Activated CD4-positive, alpha-beta T cell treated with anti-CD3 and anti-CD28 coated beads for 36 hours (primary cell): ENCODE measurements at places on chromosomes 1 and 21.
A peak's percentile ranks its signal among the peaks of the same experiment; 100 is the strongest.

- DNase-seq: no peak
Measured at GRCh38 chr1:71850936-71851335, 431.4 kb downstream of the NEGR1 start.

DNA sequence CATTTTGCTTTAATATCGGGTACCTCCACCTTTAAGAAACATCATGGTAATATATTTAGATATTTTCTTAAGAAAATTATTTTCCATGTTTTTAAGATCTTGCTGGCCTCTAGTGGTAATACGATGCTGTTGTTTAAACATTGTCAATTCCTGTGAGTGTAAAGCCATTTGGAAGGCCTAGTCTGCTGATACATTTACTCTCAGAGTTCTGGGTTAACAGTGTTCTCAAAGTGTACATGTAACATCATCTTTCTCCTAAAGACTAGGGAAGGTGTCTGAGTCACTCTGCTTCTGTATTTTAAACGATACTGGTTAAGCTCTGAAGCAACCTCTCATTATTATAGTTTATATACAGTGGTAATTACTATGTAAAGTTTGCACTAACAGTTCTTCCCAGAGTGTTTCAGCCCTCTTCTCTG lies 189.1 kb downstream of the RASAL2 start:
- DNase-seq: no peak

DNA sequence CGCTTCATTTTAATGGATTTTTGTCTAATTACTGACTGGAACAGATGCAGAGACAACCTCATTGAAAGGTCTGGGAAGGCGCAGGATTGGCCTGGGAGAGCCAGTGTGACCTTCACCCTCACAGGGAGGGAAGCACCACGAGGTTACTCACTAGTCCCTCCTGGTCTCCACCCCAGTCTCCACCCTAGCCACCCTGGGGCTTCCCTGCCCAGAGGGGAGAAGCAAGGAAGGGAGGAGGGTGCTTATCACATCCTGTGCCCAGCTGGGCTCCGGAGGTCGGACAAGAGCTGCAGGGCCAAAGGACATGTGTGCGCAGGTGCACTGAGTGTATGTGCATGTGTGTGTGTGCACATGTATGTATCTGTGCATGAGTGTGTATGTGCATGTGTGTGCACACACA lies 220.1 kb upstream of the VAMP3 start:
- DNase-seq: no peak

DNA sequence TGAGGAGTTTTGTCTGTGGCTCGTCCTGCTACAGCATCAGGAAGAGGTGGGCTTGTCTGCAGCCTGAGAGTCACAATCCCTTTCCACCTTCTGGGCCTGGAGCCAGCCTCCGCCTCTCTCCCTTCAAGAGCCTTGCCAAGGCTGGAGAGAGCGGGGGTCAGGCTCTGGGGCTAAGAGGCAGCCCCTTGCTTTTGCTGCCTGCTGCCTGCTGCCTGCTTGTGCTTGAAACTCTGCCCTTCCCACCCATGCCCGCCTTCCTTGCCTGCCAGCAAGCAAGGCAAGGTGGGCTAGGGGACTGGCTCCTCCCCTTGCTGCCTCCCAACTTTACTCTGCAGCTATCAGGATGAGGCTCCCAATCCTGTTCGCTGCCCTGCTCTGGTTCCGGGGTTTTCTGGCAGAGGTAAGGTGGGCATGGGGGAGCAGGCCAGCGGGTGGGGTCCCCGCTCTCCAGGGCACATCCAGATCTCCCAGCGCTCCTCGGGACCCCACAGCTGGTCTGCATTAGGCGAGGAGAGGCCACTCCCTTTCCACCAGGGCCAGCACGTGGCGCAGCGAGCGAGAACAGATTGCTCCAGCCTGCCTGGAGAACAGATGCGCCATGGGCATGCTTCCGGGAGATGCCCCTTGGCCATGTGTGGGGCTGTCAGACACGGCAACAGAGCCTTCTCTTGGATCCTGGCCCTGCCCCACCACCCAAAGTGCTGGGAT lies 7.5 kb upstream of the PTPN7 start:
- no peak for DNase-seq

GRCh38 chr1:101004061-101004460 lies 21.5 kb downstream of the DPH5 start:
- DNase-seq: no peak

- no peak for DNase-seq
Measured at GRCh38 chr21:32698971-32699693, 28.7 kb downstream of the SYNJ1 start.

- peak; percentile 76 for DNase-seq
Measured at GRCh38 chr1:13699936-13700520, at the start of gene PRDM2. Gene PRDM2, plus strand, starts transcription at chr1:13700188. Its CDS starts 15,418 bp downstream, at chr1:13715606.

- DNase-seq: no peak
Measured at GRCh38 chr1:186149591-186149990, 225.5 kb downstream of the TPR start.

GRCh38 chr1:33615546-33615945 lies 143.1 kb downstream of the ZSCAN20 start:
- no peak for DNase-seq

DNA sequence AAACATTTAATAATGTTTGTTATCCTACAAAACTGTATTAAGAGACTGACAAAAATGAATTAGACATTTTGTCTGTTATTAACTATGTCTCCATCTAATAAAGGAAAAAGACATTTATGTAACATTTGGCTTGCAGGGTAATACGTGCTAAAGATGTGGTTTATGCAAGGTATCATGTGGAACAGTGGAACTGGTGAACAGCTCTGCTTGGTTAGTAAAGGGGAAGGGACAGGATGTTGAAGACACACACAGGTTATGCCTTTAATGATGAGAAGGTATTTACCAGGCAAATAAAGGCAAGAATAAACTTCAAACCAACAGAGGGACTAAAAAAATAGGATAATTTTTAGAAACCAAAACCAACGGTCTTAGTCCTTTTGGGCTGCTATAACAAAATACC lies 93.1 kb downstream of the UCHL5 start:
- DNase-seq: no peak

DNA sequence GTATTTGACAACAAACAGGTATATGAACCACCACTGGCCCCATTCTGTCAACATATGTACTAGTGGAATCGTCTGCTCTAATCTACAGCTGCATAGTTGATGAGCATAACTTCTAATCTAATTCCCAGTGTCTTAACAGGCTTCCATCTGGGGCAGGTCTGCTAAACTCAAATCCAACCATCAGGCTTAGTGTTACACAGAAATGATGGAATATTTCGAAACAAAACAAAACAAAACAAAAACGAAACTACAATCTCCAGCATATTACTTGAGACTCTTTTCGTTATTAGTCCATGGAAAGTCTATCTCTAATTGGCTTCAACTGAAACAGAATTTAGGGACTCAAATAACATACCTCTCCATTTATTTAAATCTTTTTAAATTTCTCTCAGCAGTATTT lies 37.6 kb downstream of the DIPK1A start:
- no peak for DNase-seq

GRCh38 chr1:60942291-60942690 lies 140.1 kb upstream of the NFIA start:
- DNase-seq: no peak

- no peak for DNase-seq
Measured at GRCh38 chr1:58574816-58575215, 2.2 kb downstream of the TACSTD2 start.

- DNase-seq: no peak
Measured at GRCh38 chr1:111202707-111203623, 2.5 kb upstream of the DENND2D start.

DNA sequence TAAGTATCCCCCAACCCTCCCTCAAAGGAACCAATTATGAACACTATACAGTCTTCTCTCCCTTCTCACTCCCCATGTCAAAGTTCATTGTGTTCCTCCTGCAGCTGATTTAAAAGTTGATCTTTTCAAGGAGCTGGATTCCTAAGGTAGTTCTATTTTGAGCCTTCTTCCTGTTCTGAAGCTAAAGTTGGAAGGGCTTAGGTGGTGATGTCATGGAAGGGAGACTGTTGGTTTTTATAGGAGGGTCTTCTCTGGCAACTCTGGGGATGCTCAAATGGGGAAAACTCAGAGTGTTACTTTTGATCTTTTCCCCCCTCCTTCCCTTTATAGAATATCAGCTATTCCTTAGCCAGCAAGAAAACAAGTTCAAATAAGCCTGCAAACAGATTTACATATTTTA lies 83.0 kb upstream of the AK4 start:
- no peak for DNase-seq

- no peak for DNase-seq
Measured at GRCh38 chr1:110165761-110166231, 15.5 kb downstream of the SLC6A17 start.

- no peak for DNase-seq
Measured at GRCh38 chr1:225608014-225608796, 44.7 kb downstream of the ENAH start.

DNA sequence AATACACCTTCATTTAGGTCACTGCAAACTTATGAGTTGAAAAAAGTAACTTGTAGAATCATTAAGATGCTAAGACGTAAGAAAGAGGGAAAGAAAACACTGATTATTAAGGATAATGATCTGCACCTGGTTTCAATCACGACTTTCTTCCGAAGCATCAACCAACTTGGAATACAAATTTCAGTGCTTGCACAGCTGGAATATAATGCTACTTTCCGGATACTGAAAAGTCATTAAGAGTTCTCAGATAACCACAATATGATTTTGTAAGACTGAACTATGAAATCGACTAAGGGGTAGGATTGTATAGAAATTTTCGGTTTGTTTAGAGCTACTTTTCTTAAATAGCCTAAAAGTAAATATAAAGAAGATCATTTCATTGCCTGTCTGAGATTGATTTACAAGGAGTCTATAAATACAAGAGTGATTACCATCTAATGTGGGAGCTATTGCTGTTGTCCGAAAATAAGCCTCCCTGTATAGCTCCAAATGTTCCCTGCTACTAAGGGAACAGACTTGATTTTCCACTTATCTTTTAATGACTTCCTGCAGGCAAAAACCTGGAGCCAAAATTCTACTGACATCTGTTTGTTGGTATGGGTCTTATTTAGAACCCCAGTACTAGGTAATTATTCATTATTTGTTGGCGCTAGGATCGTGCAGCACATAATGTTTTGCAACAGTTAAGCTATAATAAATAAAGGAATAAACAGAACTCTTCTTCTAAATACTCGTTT lies 673.3 kb downstream of the KCNT2 start:
- no peak for DNase-seq

DNA sequence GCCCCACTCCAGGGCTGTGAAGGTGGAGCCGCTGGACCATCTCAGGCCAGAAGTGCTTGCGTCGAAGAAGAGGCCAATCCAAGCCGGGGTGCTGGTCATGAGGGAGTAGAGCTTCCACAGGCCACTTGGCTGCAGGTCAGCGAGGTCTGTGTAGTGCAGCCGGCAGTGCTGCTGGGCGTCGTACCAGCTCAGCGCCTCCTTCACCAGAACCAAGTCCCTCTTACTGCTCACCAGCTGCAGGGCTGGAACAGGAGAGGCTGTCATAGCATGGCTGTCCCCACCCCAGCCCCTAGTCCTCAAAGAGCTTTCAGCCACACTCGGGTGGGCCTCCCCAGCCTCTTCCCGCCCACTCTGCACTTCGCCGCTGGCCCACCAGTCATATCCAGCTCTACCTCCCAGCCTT lies 2.2 kb downstream of the CLEC20A start:
- no peak for DNase-seq
